ENCODE measurements at places on chromosomes 3 and 15. TPM values are rescaled to one million over a fixed set of nuclear protein-coding genes. Genes with fewer than 3 reads are reported as not detected.

GRCh38 chr15:69319384-69320375, 21.0 kb downstream of the PAQR5 start:
- no peak for DNase-seq

- DNase-seq, result peak; percentile 79
These were observed 97.7 kb downstream of the CD47 start for GRCh38 chr3:107992976-107993684.

The UNC13C gene
- total RNA-seq, result 0.75 TPM

DNA sequence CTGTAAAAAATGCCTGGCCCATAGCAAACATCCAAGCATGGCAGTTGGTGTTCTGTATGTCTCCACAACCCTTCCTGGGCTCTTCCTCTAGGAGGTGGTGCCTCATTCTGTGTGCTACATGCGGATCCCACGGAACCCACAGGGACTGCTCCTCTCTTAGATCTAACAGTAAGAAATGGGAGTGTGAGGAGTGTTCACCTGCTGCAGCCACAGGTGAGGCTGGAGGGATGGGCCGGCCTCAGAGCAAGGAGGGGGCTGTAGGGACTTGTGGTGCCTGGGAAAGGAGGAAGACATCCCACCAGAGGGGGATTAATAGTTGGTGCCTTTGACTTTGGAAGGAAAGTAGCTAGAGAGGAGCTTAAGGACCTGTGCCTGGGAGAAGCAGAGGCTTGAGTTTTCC, 22.2 kb downstream of the SEMA3G start:
- DNase-seq, result no peak

GRCh38 chr15:44193651-44194322, 1.3 kb downstream of the FRMD5 start:
- peak; percentile 50 for DNase-seq

DNA sequence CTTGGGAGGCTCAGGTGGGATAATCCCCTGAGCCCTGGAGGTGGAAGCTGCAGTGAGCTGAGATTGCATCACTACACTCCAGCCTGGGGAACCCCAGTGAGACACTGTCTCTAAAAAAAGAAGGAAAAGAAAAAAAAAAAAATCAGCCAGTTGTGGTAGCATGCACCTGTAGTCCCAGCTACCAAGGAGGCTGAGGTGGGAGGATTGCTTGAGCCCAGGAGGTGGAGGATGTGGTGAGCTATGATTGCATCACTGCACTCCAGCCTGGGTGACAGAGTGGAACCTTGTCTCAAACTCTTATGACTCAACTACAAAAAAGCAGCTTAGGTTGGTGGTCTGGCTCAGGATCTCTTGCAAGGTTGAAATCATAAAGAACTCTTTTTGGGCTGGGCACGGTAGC, 19.3 kb upstream of the GPX1 start:
- peak; percentile 65 for DNase-seq

- DNase-seq, result no peak
These were observed 26.7 kb downstream of the PIK3CA start for GRCh38 chr3:179174898-179175297.

- DNase-seq, result no peak
These were observed 235.3 kb downstream of the ABHD5 start for GRCh38 chr3:43926055-43926454.

The CATSPER2 gene
- total RNA-seq, result 9.7 TPM

DNA sequence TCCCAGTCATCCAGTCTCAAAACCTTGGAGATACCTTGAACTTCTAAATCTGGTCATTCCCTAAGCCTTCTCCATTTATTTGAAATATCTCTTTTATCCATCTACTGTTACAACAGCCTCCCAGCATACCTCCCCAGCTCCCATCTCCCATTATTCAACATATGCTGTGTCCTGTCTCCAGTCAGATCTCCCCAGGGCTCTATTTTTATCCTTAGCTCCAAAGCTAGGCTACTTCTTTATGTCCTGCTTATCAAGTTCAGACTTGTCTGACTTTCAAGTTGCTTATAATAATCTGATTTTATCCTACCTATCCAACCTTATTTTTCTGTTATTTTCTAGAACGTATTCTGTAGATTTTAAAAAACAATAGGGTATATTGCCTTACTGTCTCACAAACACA, 44.2 kb downstream of the IQGAP1 start:
- DNase-seq, result peak; percentile 28

The DISP2 gene
- 1.4 TPM for total RNA-seq

The ZPLD1 gene
- 1.2 TPM for total RNA-seq

DNA sequence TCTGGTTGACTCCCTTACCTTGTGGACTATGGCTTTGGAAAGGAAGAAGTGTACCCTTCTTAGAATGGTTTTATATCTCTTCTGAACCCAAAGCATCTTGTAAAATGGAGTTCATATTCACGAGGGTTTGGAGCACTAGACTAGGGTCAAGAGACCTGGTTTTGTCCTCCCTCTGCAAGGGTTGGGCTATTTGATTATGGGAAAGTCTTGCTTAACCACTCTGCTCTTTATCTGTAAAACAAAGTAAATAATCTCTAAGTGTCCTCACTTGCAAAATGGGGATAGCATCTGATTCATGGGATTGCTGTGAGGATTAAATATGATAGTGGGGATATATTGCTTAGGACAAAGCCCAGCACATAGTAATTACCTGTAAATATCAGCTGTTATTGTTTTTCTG, 17.9 kb upstream of the SLC2A2 start:
- DNase-seq, result no peak

- peak; percentile 73 for DNase-seq
These were observed at the start of gene CCDC50 for GRCh38 chr3:191328962-191329653. Gene CCDC50 (plus strand): TSS chr3:191329394. CDS start chr3:191329675, 281 bp downstream.

DNA sequence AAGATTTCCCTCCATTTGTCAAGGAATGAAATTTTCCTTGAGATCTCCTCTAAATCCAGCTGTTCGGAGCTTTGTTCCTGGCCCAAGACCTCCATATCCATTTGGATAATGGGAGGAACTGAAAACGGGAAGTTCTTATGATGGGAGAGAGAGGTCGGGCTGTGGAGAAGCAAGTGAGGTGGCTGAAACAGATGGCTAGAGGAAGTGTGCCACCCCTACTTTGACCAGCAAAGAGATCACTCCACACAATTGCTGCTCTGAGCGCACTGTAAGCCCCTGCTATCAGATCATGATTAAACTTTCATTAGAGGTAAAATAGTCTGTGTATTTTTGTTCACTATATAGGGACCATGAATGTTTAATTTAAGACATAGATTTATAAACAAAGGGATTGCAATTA, at the start of gene MINDY4B:
Gene MINDY4B, minus strand, starts transcription at position 101 of the 400 bp plus-strand sequence. Its CDS starts 0 bp downstream, at position 101.
- no peak for DNase-seq

GRCh38 chr3:80424951-80425350, 657.2 kb upstream of the ROBO1 start:
- no peak for DNase-seq

The GP5 gene
- total RNA-seq, result 0.17 TPM

DNA sequence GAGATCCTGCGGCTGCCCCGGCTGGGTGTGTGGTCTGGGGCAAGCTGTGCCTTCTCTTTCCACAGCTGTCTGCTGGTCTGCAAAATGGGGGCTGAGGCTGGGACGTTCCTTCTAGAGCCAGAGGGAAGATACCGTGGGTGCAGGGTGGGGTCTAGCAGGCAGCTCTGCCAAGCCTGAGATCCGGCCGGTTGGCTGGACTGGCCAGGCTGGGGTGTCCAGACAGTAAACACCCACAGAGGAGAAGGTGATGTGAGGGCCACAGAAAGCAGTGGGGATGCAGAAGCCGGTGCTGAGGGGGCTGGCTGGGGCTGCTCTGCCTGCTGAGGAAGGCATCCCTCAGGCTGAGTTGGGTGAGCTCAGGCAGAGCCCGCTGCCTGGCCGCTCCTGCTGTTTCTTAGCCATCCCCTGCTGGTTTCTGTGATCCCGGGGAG, 46.1 kb downstream of the FBLN2 start:
- no peak for DNase-seq

DNA sequence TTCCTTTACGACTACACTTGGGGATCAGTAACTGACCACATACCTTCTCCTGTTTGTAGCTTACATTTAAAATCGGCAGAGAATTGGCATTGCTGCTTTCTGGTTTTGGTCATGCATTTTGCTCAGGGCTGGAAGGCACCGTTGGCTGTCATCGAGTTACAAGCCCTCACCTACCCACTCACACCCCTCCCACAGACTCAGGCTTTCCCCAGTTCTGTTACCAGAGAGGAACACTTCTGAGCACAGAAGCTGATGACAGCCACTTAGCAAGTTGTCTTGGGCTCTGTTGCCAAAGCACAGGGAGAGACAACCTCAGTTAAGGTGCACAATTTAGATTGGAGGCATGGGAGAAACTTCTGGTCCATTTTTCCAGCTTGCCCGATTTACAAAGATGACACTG, 204.8 kb upstream of the TOPAZ1 start:
- no peak for DNase-seq

- no peak for DNase-seq
These were observed 95.8 kb upstream of the TNFAIP8L3 start for GRCh38 chr15:51190424-51191068.

GRCh38 chr3:15941958-15942357, 144.2 kb upstream of the ANKRD28 start:
- no peak for DNase-seq

The MYRIP gene
- not detected for total RNA-seq

DNA sequence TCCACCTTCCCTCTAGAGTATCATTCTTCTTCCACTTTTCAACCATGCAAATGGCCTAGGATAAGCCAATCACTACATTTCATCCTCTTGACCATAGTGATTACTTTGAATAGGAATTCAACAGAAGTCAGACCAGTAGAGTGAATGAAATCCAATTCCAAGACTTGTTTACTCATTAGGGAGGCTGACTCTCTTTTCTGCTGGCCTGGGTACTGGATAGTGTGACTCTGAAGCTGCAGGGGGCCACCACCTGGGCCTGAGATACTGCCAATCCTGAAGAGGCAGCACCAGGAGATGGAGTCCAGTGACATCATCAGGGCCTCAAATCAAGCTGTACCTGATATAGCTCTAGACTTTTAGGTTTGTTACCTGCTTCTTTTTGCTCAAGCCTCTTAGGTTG, 7.0 kb upstream of the FSTL1 start:
- no peak for DNase-seq

- DNase-seq, result peak; percentile 80
These were observed 154.3 kb upstream of the BHLHE40 start for GRCh38 chr3:4824926-4825325.

The ZNF620 gene
- total RNA-seq, result 1.0 TPM

GRCh38 chr3:48826451-48826850, 21.2 kb downstream of the PRKAR2A start:
- no peak for DNase-seq
